Large intestine (tissue), 12 donors: ENCODE measurements at places on chromosomes 2 and 18. TPM values are rescaled to one million over a fixed set of nuclear protein-coding genes. Genes with fewer than 3 reads are reported as not detected.

DNA sequence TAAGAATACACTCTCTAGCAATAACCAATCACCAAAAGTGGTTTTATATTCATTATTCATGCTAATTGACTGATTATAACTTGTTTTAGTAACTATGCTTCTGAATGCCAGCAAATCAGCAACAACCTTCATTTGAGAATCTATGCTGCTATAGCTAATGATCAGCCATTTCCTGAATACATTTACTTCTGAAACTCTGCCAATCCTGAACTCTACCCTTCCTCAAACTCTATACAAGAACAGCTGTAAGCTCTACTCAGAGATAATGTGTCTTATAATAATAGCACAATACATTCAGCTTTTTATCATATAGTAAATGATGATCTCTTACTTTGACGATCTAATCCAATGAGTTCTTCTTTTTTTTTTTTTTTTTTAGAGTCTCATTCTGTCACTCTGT lies 85.7 kb upstream of the EPAS1 start:
- no peak overlapping the region for H3K4me3 ChIP-seq
- no peaks in the 10 kb centered on the region for H3K27me3 ChIP-seq
- no peaks in the 10 kb centered on the region for H3K36me3 ChIP-seq
- no peak overlapping the region for H3K27ac ChIP-seq
- no peaks in the 10 kb centered on the region for H3K4me1 ChIP-seq
- DNase-seq: no peak

GRCh38 chr2:56195563-56195962 lies 11.8 kb downstream of the CCDC85A start:
- H3K36me3 ChIP-seq: no peaks in the 10 kb centered on the region
- H3K4me3 ChIP-seq: no peak overlapping the region
- no peaks in the 10 kb centered on the region for H3K4me1 ChIP-seq
- no peaks in the 10 kb centered on the region for H3K27me3 ChIP-seq
- H3K27ac ChIP-seq: no peak overlapping the region
- DNase-seq: no peak

VWA3B gene
- polyA plus RNA-seq: 0.09 TPM

- no peak overlapping the region for H3K27ac ChIP-seq
- peaks cover 4% of the 10 kb centered on the region for H3K4me1 ChIP-seq
- no peak overlapping the region for H3K4me3 ChIP-seq
- peaks cover 18% of the 10 kb centered on the region for H3K36me3 ChIP-seq
- no peak for DNase-seq
Observed at GRCh38 chr2:208358758-208359631, 47.6 kb upstream of the PTH2R start.

DNA sequence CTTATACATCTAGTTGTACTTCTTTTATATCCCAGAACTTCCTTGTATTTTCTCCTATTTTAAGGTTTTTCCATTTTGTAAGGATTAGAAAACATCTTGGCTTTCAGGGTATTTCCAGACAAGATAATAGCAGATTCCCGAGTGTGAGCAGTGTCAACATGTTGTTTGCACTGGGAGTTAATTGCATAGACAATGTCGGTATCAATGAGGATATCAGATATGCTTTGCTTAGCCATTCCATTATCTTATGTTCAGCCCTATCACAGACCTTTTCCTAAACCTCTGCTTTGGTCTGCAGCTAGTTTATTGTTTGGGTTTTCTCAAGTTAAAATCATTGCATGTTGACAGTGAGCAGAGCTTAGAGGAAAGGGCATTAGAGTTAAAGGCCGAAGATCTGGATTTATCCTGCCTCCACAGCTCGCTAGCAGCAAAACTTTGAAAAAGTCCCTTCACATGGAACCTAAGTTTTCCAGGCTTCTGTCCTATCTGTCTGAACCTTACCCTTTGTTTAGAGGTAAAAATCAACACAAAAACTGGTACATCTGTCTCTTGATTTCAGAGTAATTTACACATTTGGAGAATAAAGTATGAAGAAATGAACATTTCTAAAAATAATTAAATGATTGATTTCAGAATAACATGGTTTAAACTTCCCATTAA lies 355.4 kb downstream of the KIAA1328 start:
- no peaks in the 10 kb centered on the region for H3K36me3 ChIP-seq
- no peak for DNase-seq
- H3K4me3 ChIP-seq: no peak overlapping the region

- no peak overlapping the region for H3K27ac ChIP-seq
- H3K4me1 ChIP-seq: peaks cover 2% of the 10 kb centered on the region
- H3K36me3 ChIP-seq: no peaks in the 10 kb centered on the region
- no peak overlapping the region for H3K4me3 ChIP-seq
- H3K27me3 ChIP-seq: no peaks in the 10 kb centered on the region
Observed at GRCh38 chr2:106638580-106638979, 151.4 kb downstream of the CD8B2 start.

DNA sequence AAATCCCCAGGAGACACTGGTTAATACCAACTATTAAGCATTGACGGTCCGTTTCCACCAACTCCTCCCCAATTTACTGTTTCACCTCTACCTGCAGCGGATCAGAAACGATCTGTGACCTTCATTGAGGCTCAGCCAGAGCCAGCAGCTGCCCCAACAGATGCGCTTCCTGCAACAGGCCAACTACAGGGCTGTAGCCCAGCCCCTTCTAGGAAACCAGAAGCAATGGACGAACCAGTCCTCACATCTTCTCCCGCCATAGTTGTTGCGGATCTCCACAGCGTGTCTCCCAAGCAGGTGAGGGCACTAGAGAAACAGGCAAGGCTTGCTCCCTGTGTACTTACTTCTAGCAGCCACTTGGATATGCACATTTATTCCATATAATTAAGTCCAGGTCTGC lies 8.5 kb upstream of the RPE start:
- DNase-seq: no peak
- H3K27me3 ChIP-seq: peaks cover 3% of the 10 kb centered on the region
- no peak overlapping the region for H3K27ac ChIP-seq
- H3K36me3 ChIP-seq: no peaks in the 10 kb centered on the region

ELOA2 gene
- polyA plus RNA-seq: 0.01 TPM

- peak; percentile 54 for DNase-seq
- no peak overlapping the region for H3K27ac ChIP-seq
- H3K4me3 ChIP-seq: no peak overlapping the region
- no peaks in the 10 kb centered on the region for H3K36me3 ChIP-seq
Observed at GRCh38 chr2:9830685-9831410, 12.4 kb upstream of the TAF1B start.

MFSD2B gene
- 0.58 TPM for polyA plus RNA-seq

DNA sequence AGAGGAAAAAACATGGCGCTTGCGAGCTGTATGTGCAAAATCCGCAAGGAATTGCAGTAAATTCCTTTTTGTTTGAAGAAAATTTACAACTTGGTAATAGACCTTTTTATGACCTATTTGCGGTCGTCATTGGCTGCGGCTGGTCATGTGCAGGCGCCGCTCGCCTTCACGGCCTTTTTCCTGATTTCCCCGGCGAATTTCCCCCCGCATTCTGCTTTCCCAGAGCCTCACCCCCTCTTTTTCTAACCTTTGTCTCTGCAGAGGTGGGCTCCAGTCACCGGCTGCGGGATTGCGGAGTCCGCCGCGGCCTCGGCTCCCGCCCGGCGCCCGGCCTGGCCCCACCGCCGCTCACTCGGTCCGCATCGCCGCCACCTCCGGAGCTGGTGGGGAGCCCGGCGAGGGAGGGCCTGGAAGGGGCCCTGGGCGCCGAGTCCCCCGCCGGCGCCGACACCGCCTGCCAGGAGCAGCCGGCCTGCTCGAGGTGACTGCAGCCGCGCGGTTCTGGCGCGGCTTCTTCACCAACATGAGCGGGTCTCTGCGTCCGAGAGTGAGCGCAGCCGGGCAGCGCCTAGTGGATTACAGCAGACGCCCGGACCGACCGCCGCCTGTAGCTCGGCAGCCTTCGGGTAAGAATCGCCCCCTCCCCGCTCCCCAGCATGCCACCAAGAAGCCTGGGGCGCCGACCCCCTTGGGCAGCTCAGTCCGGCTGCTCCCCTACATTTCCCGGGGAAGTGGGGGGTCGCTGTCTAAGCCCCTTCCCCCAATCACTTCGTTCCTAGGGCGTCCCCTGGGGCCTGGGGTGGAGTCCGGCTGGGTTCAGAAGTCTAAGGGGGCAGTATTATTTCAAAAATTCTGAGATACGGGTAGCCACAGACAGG lies 7.1 kb downstream of the HOXD8 start:
- H3K27ac ChIP-seq: peak overlapping the region; percentile 56
- H3K4me3 ChIP-seq: peak overlapping the region; percentile 55
- DNase-seq: peak; percentile 54
- H3K4me1 ChIP-seq: peaks cover 5% of the 10 kb centered on the region

GRCh38 chr2:23867449-23867848 lies 59.5 kb downstream of the ATAD2B start:
- no peaks in the 10 kb centered on the region for H3K4me1 ChIP-seq
- no peak overlapping the region for H3K4me3 ChIP-seq
- no peaks in the 10 kb centered on the region for H3K27me3 ChIP-seq
- H3K27ac ChIP-seq: no peak overlapping the region
- DNase-seq: no peak

NPPC gene
- polyA plus RNA-seq: 0.87 TPM

DNA sequence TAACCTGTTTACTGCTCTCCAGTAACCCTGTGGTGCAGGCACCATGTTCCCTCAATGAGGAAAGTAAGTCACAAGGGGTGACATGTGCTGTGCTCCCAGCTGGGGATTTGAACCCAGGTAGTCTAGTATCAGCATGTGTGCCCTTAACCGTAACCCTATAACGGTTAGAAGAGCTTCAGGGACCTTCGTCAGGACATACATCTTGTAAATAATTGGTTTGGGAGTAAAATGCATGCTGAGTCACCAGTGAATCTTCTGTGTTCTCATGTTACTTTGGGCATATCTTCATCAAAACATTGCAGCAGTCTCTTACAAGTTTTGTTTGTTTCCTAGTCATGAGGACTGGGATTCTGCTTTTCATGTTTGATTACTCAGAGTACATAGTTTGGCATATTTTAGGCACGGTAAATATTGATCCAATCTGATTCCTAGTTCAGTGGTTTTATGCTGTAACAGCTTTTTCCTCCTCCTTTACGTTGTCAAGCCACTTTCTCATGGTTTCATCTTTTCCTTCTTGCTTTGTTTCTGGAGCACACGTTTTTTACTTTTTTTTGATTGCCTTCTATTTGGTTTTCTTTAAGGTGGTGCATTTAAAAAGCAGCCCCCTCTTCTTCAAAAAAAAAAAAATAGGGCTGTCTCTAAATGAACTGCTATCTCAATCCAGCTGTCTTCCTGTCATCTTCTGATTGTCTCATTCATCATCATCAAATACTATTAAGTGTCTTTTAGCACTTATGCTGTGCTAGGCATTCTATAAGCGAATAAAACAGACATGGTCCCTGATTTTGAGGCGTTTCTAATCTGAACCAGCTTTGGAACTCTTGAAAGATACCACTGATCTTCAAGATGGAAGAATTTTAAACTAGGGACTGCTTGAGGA lies 50.4 kb downstream of the CLIP4 start:
- peaks cover 2% of the 10 kb centered on the region for H3K27me3 ChIP-seq
- H3K4me1 ChIP-seq: no peaks in the 10 kb centered on the region
- no peak overlapping the region for H3K4me3 ChIP-seq
- no peak overlapping the region for H3K27ac ChIP-seq
- DNase-seq: no peak

DNA sequence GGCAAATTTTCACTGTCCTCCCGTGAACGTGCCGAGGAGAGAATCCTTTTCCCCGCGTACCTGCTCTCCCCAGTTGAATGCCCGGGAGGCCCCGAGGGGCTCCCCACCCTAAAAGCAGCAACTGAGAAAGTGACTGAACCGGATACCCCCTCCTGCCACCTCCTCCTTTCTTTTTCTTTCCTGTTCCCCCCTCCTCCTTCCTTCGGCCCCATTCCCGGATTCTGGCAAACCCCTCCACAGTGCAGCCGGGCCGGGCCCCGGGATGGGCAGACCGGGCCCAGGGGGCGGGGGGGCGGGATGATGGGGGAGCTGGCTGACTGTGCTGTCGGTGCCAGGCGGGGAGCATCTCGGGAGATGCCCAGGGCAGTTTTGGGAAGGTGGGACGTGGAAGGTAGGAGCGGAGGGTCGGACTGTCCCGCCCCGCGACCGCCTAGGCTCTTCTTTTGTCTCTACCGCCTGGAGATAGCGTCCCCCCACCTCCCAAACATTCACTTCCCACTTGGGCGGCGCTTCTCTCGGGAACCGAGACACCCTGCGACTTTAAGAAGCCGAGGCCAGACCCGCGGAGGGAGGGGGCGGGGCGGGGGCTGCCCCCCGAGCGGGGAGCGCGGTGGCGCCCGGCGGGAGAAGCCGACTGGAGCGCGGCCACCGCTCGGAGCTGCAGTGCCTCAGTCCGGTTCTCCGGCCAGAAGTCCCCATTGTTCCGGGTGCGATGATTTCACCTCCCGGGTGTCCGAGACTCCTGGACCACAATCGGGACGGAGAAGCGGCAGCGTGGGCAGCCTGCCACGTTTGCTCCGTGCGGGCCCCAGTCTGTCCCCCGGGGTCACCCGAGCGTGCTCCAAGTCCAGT lies 8.2 kb downstream of the DLX2 start:
- H3K27ac ChIP-seq: peak overlapping the region; percentile 41
- H3K36me3 ChIP-seq: no peaks in the 10 kb centered on the region
- peak overlapping the region; percentile 16 for H3K4me3 ChIP-seq
- peaks cover 16% of the 10 kb centered on the region for H3K4me1 ChIP-seq

GRCh38 chr2:128413718-128414341 lies 95.2 kb upstream of the HS6ST1 start:
- H3K4me1 ChIP-seq: no peaks in the 10 kb centered on the region
- no peak overlapping the region for H3K27ac ChIP-seq
- H3K27me3 ChIP-seq: no peaks in the 10 kb centered on the region
- no peak overlapping the region for H3K4me3 ChIP-seq
- no peak for DNase-seq

- H3K27ac ChIP-seq: no peak overlapping the region
- H3K27me3 ChIP-seq: no peaks in the 10 kb centered on the region
- no peaks in the 10 kb centered on the region for H3K36me3 ChIP-seq
- no peak overlapping the region for H3K4me3 ChIP-seq
Observed at GRCh38 chr2:194223218-194223617, 1433.8 kb upstream of the SLC39A10 start.

KIF1A gene
- polyA plus RNA-seq: 15.8 TPM
